NCI-H2081 treated with DMSO at 0.1 percent for 48 hours (cell line): ENCODE measurements at places on chromosomes 3 and 15.

- no peak for DNase-seq
Observed at GRCh38 chr3:56886314-56886713, 84.6 kb upstream of the ARHGEF3 start.

DNA sequence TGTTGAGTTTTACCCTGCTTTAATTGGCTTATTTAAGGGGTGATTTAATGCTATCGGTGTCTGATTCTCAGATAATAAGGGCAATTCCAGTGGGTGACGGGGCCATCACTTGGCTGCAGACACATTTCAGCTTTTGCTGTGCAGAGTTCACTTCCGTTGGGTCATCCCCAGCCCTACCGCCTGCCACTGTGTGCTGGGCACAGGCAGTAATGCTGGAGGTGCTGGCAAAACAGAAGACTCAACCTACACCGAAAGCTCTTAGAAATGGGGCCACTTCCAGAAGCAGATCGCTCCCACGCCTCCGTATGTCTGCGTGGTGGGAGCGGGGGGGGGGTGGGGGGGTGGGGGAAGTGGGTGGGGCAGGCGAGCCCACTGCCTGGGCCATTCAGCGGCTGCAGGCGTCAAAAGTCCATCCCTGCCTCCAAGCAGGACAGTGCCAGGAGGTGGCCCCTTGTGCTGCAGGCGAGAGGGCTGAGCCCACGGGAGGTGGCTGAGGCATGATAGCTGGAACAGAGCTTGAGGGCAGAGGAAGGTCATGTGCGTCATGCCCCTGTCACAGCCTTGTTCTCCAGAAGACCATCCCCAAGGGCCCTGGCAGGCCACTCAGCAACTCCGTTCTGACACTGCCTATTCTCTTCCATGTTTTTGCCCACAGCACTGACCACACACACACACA is 128.3 kb downstream of the ATP10A start:
- no peak for DNase-seq

GRCh38 chr15:41967506-41968206 is 4.7 kb downstream of the EHD4 start:
- DNase-seq, result no peak

GRCh38 chr15:37880009-37880834 is 54.2 kb upstream of the TMCO5A start:
- peak; percentile 74 for DNase-seq

GRCh38 chr3:157132341-157132740 is 27.6 kb downstream of the CCNL1 start:
- DNase-seq, result no peak

DNA sequence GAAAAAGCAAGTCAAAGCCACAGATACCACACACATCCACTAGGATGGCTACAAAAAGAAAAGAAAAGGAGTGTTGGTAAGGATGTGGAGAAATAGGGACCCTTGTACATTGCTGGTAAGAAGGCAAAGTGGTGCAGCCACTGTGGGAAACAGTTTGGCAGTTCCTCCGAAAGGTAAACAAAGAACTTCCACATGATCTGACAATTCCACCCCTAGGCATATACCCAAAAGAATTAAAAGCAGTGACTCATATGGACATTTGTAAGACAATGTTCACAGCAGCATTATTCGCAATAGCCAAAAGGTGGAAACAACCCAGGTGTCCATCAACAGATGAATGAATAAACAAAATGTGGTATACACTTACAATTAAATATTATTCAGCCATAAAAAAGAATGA is 22.2 kb upstream of the GMPPB start:
- DNase-seq, result no peak

- no peak for DNase-seq
Observed at GRCh38 chr3:61177450-61177849, 73.8 kb downstream of the FHIT start.

DNA sequence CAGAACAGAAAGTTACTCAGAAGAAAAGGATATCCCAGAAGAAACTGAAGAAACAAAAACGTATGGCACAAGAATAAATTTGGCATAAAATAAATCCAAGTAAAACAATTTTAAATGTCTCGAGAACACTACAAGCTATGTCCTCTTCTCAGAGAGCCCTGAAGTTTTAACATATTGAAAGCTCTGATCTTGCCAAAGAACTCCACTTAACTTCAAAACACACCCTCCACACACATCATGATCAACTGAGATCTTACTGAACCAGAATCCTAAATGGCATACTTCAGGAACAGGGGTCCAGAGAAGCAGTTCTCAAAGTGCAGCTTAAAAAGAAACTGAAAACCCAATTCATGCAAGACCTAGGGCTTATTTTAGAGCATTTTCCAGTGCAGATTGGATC is 194.3 kb downstream of the MAGI1 start:
- DNase-seq, result no peak

DNA sequence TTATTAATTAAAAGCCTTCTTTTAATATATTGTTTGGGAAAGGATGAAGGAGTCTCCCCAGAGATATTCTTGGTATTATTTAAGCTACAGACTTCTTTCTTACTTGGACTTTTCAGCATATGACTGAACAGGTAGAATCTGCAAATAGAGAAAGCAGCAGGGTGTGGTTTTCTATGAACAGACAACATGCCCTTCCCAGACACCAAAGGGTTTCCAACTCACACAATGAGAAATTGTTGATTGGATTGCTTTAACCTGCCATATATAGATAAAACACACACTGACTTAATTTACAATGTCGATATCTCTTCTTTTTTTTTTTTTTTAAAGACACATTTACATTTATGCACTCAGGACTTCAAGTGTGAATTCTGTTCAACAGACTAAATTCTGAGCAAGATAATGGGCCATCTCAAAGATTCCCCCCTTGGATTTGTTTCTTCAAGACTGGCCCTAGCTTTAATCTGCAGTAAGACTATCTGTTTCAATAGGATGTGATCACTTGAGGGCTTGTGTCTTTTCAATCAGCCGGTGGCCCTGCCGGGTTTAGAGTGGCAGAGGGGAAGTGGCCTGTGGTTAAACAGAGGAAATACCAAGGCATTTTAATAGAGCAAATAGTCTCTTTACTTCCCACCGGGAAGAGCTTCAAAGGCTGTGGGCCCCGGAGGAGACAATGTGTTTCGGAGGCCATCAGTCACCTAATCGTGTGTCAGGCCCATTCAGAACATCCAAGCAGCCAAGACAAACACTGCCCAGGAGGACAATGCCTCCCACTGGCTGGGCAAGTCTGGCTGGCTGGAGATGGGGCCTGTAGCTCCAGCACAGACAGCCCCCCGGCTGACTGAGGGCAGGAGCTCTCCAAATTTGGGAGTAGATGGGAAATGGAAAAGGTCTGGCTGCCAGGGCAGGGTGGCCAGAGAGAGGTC is 6.1 kb downstream of the IL17RD start:
- no peak for DNase-seq

- no peak for DNase-seq
Observed at GRCh38 chr3:192864941-192865340, 52.7 kb downstream of the MB21D2 start.

DNA sequence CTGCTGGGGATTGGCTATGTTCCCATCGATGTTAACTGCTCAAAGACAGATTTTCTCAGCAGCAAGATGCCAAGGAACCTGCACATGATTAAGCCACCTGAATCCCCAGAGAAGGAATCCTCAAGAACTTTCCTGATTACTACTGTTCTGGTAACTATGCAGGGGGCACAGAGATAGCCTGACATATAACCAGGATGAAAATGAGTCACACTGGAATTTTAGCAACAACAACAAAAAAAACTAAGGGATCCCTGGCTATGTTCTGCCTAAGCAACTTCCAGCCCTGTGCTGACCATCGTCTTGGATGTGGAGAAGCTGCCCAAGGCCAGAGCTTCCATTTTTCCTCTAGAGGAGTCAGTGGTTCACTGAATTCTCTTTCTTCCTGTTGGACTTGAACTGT is 13.8 kb downstream of the RIOX2 start:
- no peak for DNase-seq

DNA sequence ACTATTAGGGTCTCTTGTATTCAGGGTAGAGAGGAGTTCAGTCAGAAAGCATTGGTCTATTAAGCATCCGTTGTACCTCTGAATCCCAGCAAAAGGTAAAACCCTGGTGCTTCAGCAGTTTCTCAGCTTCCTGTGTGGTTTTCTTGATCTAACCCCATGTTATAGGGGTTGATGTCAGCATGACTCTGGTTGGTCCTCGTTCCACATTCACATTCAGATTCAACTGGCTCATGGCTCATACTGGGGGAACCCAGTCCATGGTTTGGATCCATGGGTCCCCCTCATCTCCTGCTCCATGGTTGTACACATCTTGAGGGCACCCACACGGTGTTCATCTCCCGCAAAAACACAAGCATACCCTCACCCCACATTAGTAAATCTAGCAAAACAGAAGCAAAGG is 47.7 kb upstream of the C2CD4B start:
- no peak for DNase-seq

- DNase-seq, result no peak
Observed at GRCh38 chr3:169939751-169940150, 26.9 kb upstream of the SEC62 start.

DNA sequence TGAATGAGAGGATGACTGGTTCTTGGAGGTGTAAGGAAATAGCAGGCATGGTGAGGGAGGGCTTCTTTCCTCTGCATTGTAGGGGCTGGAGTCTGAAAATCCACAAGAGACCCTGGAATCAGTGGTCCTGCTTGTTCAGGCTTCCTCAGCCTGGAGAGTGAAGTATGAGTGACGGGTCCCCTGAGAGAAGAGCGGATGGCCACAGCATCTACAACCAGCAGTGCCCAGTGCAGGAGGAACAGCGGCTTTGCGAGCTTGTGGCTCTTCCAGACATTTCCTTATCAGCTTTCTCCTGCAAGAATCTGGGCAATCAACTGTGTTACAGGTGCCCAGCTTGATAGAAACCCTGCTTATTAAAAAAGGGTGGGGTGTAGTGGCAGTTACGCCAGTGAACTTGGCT is 97.0 kb upstream of the HES1 start:
- DNase-seq, result no peak

DNA sequence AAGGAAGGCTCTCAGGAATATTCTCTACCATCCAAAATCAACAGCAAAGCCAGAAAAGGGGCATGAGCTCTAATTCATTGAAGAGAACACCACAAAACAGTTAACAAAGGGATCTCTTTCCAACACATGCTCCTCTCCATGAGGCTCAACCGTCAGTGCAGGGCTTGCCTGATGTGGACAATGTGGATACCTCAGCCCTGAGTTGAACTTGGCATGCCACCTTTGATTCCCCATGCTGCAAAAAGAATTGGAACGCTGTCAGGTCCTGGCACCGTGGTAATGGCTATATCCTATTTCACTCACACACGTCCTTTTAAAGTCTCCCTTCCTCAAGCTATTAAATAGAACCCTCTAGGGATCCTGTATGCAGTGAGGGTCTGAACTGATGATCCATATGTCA is 30.7 kb upstream of the IP6K2 start:
- DNase-seq, result no peak

GRCh38 chr3:155859859-155860258 is 5.6 kb upstream of the SLC33A1 start:
- no peak for DNase-seq

GRCh38 chr15:81825136-81825535 is 220.7 kb downstream of the MEX3B start:
- no peak for DNase-seq

GRCh38 chr3:99114565-99115291 is 213.2 kb upstream of the DCBLD2 start:
- no peak for DNase-seq

DNA sequence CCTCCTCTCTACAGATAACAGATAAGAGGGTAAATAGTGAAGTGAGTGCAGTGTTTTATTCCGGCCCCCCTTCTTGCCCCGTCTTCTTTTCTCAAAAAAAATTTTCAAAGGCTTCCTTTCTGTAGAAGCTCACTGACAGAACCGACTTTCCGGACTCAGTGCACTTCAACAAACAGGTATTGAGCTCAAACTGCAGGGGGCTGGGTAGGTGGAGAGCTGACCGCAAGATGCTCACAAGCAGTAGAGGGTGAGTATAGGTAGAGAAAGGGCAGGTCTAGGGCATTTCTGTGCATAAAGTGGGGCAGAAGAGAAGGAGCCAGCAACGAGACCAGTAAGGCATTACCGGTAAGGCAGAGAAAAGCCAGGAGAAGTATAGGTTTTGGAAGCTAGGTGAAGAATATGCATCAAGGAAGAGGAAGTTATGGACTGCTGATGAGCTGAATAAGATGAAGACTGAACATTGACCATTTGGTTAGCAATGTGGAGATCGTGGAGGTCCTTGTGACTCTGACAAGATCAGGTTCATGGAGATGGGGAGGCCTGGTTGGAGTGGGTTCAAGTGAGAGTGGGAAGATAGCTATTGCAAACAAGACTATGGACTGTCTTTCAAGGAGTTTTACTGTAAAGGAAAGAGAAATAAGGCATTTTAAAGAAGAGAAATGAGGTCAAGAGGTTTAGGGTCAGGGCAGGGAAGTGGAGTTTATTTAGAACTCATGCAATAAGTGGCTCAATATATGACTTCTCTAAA is 97.4 kb downstream of the ST6GAL1 start:
- no peak for DNase-seq

GRCh38 chr3:23834082-23834870 is 28.5 kb downstream of the UBE2E1 start:
- no peak for DNase-seq

DNA sequence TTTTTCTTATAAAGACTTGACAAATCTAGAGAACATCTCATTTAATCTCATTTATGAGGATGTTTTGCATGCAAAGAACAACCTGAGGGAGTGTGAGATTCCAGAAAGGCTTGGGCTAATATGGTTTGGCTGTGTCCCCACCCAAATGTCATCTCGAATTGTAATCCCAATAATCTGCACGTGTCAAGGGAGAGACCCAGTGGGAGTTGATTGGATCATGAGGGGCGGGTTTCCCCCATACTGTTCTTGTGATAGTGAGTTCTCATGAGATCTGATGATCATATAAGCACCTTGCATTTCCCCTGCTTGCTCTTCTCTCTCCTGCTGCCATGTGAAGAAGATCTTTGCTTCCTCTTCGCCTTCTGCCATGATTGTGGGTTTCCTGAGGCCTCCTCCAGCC is 103.0 kb downstream of the ZNF385D start:
- no peak for DNase-seq

GRCh38 chr3:18334837-18335601 is 90.1 kb downstream of the SATB1 start:
- DNase-seq, result no peak

GRCh38 chr15:66711862-66712261 is 9.8 kb downstream of the SMAD6 start:
- no peak for DNase-seq

- DNase-seq, result no peak
Observed at GRCh38 chr3:90011596-90011995, 904.2 kb downstream of the EPHA3 start.
